ENCODE measurements at places on chromosomes 12 and 14.

DNA sequence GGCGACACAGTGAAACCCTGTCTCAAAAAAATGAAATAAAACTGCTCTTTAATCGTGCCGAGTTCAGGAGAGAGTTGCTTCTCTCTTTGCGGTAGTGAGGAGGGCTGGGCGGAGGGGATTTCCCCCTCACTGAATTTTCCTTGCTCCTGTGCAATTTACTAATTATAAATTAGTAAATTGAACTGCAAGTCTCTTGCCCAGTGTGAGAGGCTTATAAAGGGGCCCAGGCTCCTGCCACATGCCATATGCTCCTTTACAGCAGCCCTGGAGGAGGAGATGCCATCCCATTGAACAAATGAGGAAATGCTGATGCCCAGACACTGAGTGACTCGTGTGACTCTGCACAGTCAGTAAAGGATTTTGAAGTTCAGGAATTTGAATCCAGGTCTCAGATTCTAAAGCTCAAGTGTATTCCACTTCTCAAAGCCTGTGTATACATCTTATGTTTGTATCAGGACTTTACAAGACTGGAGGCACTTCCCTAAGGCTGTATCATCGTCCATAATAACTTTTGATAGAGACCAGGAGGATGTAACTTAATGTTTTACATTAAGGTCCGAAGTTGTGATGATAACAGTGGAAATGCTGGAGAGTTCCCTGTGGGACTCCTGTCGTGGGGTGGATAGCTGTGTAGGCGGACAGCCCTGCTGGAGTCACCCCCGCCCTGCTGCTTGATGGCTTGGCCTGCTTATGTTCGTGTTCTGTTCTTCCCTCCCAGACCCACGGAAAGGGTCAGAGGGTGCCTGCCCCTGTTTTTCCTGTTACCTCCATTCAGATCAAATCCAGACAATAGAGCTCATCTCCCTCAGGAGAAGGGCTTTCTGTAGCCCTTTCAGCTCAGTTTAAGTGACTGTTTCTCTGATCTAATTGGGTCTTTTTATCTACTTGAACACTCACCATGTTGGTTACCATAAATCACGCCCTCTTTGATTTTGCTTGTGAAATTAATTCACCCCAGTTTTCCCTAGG is 13.9 kb downstream of the PELI2 start:
- DNase-seq = no peak

DNA sequence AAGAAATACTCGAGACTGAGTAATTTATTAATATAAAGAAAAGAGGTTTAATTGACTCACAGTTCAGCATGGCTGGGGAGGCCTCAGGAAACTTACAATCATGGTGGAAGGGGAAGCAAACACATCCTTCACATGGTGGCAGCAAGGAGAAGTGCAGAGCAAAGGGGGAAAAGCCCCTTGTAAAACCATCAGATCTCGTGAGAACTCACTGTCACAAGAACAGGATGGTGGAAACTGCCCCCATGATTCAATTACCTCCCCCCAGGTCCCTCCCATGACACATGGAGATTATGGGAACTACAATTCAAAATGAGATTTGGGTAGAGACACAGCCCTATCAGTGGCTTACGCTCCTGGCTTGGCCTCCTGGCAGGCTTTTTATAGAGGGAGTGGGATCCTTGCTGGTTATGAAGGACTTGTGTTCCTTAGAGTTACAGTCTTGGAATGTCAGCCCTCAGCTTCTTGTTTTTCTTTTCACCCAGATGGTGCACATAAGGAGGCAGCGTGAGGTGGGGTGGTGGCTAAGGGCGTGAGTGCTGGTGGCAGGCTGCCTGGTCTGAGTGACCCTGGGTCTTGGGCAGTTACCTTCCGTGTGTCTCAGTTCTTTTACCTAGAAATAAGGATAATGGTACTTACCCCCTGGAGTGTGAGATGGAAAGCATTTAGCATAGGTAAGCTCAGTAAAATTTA is 25.7 kb downstream of the TRAF3 start:
- peak overlapping the region; percentile 50 for H3K27ac ChIP-seq
- DNase-seq = no peak

GRCh38 chr12:101338087-101338486 is 58.2 kb downstream of the UTP20 start:
- H3K4me1 ChIP-seq = no peaks in the 10 kb centered on the region
- no peaks in the 10 kb centered on the region for H3K27me3 ChIP-seq
- H3K36me3 ChIP-seq = peaks cover 22% of the 10 kb centered on the region
- no peak for DNase-seq
- no peak overlapping the region for H3K4me3 ChIP-seq

- H3K4me1 ChIP-seq = peaks cover 18% of the 10 kb centered on the region
- no peak overlapping the region for H3K27ac ChIP-seq
- H3K4me3 ChIP-seq = no peak overlapping the region
- DNase-seq = no peak
These were observed 10.9 kb downstream of the NT5DC3 start for GRCh38 chr12:103830025-103830725.

DNA sequence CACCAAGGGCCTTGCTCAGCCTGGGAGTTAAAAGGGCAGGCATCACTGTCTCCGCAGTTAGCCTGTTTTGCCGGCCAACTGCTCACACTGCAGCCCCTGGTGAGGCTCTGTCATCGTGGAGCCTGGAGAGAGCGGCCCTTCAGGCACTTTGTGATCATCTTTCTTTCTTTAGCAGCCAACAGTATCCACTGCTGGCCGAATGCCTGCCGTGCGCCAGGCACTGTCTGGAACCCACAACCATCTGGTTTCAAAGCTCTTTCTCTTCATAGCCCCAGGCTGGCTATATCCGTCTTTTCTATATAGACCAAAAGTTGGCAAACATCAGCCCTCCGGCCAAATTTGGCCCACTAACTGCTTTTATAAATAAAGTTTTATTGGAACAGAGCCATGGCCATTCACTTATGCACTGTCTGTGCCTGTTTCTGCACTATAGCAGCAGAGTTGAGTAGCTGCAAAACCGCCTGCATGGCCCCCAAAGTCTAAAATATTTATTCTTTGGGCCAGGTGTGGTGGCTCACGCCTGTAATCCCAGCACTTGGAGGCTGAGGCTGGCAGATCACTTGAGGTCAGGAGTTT is 29.5 kb downstream of the SLC8B1 start:
- H3K27ac ChIP-seq = no peak overlapping the region
- peaks cover 16% of the 10 kb centered on the region for H3K4me1 ChIP-seq
- H3K4me3 ChIP-seq = no peak overlapping the region
- no peaks in the 10 kb centered on the region for H3K27me3 ChIP-seq
- H3K36me3 ChIP-seq = no peaks in the 10 kb centered on the region

DNA sequence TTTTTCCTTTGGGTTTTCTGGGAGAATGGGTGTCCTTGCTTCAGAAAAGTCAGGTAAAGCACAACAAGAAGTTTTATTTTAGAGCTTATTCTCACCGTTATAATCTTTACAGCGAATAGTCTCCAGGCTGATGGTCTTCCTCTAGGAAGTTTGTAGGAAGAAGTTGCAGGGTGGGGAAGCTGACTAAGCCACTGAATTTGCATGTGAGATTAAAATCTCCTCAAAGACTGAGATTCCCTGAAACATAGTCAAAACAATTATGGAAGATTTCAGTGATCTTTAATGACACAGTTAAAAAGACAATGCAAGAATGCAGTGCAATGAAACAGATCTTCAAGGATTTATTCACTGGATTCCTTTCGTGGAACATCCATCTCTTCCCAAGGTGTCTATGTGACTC is 1.2 kb downstream of the TAS2R10 start:
- H3K27me3 ChIP-seq = no peaks in the 10 kb centered on the region
- no peak overlapping the region for H3K27ac ChIP-seq
- H3K4me3 ChIP-seq = no peak overlapping the region
- no peaks in the 10 kb centered on the region for H3K36me3 ChIP-seq

GRCh38 chr12:124326871-124327270 is 32.0 kb downstream of the RFLNA start:
- no peaks in the 10 kb centered on the region for H3K27me3 ChIP-seq
- H3K4me3 ChIP-seq = no peak overlapping the region

GRCh38 chr12:15052691-15053090 is 79.8 kb downstream of the PDE6H start:
- peaks cover 15% of the 10 kb centered on the region for H3K4me1 ChIP-seq
- no peak overlapping the region for H3K4me3 ChIP-seq
- DNase-seq = no peak
- H3K27ac ChIP-seq = no peak overlapping the region
- no peaks in the 10 kb centered on the region for H3K27me3 ChIP-seq

- no peak overlapping the region for H3K4me3 ChIP-seq
- H3K27me3 ChIP-seq = no peaks in the 10 kb centered on the region
- no peak for DNase-seq
- H3K36me3 ChIP-seq = peaks cover 9% of the 10 kb centered on the region
These were observed 28.7 kb upstream of the P2RX4 start for GRCh38 chr12:121181181-121181580.

DNA sequence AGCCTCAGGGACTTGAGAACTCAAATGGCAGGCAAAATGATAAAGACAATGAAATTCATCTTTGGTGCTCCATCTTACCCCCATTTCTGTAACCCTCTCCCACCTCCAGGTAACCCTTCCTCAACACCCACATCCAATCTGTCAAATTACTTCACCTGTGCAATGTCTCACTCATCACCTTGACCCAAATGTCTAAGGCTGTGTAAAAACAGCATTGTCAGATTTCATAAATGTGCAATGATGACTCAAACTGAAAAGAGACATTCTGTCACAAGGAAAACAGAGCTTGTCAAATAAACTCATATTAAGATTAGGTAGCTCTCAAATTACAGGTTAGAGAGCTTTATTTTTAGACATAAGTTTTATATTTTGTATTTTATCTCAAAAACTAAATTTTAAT is 19.9 kb upstream of the COCH start:
- no peak overlapping the region for H3K4me3 ChIP-seq
- no peaks in the 10 kb centered on the region for H3K36me3 ChIP-seq

DNA sequence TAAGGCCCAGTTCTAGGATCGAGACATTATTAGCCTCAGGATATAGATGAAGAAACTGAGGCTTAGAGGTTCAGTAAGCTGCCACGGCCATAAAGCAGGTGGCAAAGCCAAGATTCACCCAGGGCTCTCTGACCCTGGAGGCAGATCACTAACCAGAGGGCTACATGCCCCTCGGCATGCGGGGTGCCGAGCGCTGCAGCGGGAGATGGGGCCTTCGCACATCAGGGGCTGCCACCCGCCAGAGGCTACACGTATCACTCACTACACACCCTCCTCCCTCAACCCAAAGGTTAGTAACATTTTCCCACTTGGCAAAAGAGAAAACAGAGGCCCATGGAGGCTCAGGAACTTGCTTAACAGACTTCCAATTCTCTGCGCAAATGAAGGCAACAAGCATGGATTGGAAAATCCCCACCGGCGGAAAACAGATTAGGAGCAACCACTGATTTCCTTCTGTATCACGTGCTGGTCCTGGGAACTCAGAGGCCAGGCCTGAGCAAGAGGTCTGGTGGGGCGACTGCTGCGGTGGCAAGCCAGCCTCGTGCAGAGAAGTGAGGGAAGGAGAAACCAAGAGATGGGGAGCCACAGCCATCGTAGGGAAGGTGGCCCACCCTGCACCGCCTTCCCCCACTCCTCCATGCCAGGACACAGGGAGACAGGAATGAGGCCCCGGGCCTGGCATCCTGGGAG is 6.0 kb downstream of the CCDC85C start:
- H3K4me3 ChIP-seq = no peak overlapping the region
- H3K36me3 ChIP-seq = no peaks in the 10 kb centered on the region
- peak overlapping the region; percentile 35 for H3K27ac ChIP-seq
- peaks cover 52% of the 10 kb centered on the region for H3K4me1 ChIP-seq
- H3K27me3 ChIP-seq = no peaks in the 10 kb centered on the region
- no peak for DNase-seq

- DNase-seq = no peak
- no peak overlapping the region for H3K27ac ChIP-seq
- H3K4me3 ChIP-seq = no peak overlapping the region
- peaks cover 18% of the 10 kb centered on the region for H3K27me3 ChIP-seq
These were observed 135.8 kb downstream of the SLC8A3 start for GRCh38 chr14:70052990-70053389.

- H3K27ac ChIP-seq = peak overlapping the region; percentile 45
- peaks cover 16% of the 10 kb centered on the region for H3K4me1 ChIP-seq
- no peaks in the 10 kb centered on the region for H3K27me3 ChIP-seq
- DNase-seq = peak; percentile 92
These were observed 6.4 kb downstream of the SLC48A1 start for GRCh38 chr12:47779301-47779942.

GRCh38 chr14:95237121-95237957 is 80.0 kb upstream of the DICER1 start:
- H3K4me1 ChIP-seq = no peaks in the 10 kb centered on the region
- H3K4me3 ChIP-seq = no peak overlapping the region
- no peaks in the 10 kb centered on the region for H3K36me3 ChIP-seq
- H3K27ac ChIP-seq = no peak overlapping the region
- DNase-seq = no peak

DNA sequence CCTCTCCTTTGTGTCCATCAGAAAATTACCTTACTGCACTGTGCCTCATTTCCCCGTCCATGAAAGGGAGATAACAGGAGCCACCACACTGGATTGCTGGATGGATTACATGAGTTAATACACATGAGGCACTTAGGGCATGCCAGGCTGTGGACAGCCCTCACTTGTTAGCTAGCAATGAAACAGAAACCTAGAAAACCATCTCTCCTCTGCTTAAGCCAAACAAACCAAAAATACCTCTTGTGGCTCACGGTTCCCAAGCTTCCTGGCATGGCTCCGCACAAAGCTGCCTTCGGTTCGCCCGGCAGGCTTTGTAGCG is 660 bp upstream of the HCFC2 start:
- H3K4me3 ChIP-seq = peak overlapping the region; percentile 92
- no peak for DNase-seq
- H3K36me3 ChIP-seq = no peaks in the 10 kb centered on the region
- H3K27me3 ChIP-seq = peaks cover 13% of the 10 kb centered on the region
- H3K27ac ChIP-seq = no peak overlapping the region
- peaks cover 10% of the 10 kb centered on the region for H3K4me1 ChIP-seq

- H3K4me1 ChIP-seq = no peaks in the 10 kb centered on the region
- H3K27me3 ChIP-seq = no peaks in the 10 kb centered on the region
- no peaks in the 10 kb centered on the region for H3K36me3 ChIP-seq
- H3K27ac ChIP-seq = no peak overlapping the region
- no peak for DNase-seq
These were observed 547.1 kb downstream of the CCER1 start for GRCh38 chr12:90407841-90408240.

DNA sequence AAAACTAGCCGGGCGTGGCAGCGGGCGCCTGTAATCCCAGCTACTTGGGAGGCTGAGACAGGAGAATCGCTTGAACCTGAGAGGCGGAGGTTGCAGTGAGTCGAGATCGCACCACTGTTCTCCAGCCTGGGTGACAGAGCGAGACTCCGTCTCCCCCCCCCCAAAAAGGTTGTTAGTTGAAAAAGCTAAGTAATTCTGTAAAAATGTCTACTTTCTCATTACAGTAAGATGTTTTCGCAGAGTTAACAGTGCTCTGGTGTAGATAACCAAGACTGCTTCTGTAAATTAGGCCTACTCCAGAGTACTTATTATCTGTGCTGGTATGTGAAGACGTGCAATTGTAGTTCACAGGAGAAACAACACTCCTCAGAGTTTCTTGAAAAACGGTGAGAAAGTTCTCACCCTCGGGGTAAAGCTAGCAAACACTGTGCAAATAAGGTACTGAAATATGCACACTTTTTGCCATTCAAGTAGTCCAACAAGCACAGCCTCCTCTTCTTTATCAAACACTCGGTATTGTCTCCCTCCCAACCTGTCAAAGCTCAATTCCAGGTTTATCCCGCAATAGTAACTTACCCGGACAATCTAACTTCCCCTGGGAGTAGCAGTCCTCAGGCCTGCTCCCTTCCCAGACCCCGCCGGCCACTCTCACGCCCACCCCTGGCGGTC is 974 bp downstream of the BTBD7 start:
- peaks cover 59% of the 10 kb centered on the region for H3K4me1 ChIP-seq
- H3K27ac ChIP-seq = peak overlapping the region; percentile 95

- no peaks in the 10 kb centered on the region for H3K36me3 ChIP-seq
- H3K27me3 ChIP-seq = peaks cover 19% of the 10 kb centered on the region
- DNase-seq = no peak
- peak overlapping the region; percentile 57 for H3K27ac ChIP-seq
These were observed 117.1 kb downstream of the KCNA5 start for GRCh38 chr12:5160827-5161226.
